NCI-H1694 (cell line): ENCODE measurements at places on chromosomes 3 and 15.

- no peak for DNase-seq
Measured at GRCh38 chr15:47404877-47405276, 312.4 kb upstream of the SEMA6D start.

DNA sequence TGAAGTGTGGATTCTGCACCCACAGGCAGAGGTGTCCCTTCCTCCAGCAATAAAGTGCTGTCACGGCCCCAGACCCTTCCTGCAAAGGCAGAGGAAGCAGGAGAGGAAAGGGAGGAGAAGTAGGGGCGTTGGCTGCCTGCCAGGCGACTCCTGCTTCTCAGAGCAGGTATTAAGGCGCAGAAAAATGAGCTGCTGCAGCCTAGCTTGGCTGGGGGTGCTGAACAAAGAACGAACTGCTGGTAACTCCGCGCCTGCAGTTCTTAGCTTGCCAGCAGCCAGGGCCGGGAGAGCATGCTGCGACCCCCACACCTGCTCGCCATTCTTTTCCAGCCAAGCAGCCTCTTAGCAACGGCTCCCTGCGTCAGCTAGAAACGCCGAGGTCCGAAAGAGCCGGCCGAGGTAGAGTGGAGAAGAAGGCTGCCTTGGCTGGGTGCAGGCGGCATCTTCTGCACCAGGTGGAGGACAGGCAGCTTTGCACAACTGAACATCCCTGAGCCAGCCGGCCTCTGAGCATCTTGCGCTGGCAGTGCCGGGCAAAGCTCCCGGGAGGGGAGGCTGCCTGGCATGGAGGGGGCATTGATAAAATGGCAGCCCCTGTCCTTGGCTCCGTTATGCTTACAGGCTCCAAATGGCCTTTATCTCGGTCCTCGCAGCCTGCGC is 296.0 kb downstream of the MEX3B start:
- DNase-seq, result peak; percentile 45

GRCh38 chr3:109384164-109384563 is 46.8 kb upstream of the DPPA4 start:
- no peak for DNase-seq

DNA sequence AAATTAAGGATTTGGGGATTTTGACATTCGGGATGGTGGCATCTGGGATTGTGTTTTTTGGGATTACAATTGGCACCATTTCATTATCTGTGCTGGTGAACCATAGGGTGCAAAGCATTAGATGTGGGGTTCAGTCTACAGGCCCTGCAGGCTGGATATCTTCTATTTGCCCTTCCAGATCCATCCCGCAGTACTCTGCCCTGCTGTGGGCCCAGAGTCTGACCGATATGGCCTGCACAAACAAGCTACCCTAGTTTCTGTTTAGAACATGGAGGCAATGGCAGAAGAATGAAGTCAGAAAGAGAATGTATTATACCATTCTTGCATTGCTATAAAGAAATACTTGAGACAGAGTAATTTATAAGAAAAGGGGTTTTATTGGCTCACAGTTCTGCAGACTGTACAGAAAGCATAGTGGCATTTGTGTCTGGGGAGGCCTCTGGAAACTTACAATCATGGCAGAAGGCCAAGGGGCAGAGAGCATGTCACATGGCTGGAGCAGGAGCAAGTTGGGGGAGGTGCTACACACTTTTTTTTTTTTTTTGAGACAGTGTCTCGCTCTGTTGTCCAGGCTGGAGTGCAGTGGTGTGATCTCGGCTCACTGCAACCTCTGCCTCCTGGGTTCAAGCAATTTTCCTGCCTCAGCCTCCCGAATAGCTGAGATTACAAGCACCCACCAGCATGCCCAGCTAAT is 93.7 kb downstream of the NCEH1 start:
- DNase-seq, result no peak

DNA sequence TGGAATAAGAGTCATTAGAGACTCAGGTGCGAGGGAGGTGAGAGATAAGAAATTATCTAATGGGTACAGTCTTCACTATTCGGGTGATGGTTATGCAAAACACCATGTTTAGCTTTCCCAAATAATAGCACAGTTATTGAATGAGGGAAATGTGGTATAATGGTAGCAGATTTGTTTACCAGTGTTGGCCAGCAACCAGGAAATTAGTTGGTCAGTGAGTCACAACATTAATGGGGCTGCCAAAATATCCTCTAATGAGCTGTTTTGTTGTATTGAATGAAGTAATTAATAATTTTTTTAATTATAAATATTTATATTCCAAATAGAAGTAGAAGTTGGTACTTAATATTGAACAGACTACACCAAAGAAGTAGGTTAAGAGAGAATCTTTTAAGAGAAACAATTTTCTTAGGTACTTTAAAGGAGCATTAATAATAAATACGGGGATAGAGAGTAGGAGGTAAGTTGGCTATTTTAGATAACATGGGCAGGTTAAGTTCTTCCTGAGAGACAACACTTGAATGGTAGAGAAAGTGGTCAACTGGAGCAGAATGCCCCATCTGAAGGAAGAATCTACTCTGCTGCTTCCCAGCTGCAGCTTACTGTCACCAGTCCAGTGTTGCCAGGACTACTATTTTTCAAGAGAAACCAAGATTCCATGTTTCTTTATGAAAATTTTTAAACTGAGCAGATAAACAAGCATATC is 218.8 kb downstream of the UBE2E2 start:
- DNase-seq, result no peak

DNA sequence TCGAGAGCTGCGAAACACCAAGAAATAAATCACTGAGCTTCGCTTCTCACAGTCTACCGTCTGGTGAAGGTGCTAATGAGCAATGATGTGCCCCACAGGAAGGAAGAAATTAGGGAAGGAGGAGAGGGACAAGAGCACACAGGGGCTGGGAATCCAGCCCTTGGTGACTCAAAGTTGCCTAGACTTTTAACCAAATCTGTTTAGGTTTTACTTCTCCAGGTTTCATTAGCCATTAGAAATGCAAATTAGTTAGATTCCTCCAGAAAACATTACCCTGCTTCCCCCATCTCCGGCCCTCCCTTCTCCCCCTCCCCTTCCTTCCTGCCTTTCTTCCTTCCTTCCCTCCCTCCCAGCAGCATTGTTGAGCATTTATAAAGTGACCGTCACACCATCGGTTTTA is 59.3 kb upstream of the UBE2E1 start:
- no peak for DNase-seq

DNA sequence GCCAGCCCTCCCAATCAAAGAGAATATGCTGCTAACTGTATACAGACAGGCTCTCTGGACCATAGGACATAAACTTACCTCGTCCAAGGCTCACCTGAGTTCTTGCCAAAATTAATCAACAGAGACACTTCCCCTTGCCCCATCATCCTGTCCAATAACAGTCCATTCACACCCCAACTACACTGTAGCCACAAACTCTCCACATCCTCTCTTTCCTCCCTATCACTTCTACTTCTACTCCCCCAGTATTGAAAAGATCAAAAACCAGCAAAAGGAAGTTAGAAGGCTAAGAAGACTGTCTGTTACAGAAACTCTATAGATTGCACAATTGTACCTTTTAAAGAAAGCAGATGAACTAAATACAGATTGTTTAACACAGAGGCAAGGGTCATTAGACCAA is 133.5 kb upstream of the STT3B start:
- DNase-seq, result no peak

DNA sequence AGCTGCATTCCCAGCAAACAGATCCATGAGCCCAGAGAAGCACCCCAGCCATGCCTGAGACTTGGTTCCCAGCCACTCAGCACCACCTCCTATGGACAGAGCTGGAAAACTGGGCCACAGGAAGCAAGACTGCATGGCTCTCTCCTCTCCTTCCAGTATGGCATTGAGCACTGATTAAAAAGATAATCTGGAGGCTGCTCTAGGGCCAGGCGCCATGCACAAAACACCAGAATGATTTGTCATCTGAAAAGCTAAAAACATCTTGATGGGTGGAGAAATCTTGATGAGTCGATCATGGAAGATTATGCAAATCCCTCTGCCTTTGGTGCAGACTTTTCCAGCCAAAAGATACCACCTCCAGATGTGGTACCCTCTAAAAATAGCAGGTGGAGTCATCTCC is 62.7 kb upstream of the MRPS22 start:
- DNase-seq, result no peak

DNA sequence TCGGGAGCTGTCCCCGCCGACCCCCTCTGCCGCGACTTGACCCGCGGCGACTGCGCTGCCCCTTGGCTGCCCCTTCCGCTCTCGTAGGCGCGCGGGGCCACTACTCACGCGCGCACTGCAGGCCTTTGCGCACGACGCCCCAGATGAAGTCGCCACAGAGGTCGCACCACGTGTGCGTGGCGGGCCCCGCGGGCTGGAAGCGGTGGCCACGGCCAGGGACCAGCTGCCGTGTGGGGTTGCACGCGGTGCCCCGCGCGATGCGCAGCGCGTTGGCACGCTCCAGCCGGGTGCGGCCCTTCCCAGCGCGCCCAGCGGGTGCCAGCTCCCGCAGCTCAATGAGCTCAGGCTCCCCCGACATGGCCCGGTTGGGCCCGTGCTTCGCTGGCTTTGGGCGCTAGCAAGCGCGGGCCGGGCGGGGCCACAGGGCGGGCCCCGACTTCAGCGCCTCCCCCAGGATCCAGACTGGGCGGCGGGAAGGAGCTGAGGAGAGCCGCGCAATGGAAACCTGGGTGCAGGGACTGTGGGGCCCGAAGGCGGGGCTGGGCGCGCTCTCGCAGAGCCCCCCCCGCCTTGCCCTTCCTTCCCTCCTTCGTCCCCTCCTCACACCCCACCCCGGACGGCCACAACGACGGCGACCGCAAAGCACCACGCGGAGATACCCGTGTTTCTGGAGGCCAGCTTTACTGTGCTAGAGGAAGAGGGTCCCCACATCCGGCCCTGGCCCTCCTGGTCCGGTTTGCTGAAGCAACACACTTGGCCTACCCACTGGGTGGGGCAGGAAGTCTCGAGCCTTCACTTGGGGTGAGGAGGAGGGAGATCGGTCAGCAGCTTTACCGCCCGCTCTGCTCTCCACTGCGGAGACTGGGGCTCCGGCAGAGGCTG is at the start of gene RASSF1:
RASSF1 (minus strand) TSS at position 389 of the 882 bp plus-strand sequence; CDS start at position 358, 31 bp downstream.
- no peak for DNase-seq

- DNase-seq, result no peak
Measured at GRCh38 chr3:134765468-134765867, 29.6 kb upstream of the EPHB1 start.

DNA sequence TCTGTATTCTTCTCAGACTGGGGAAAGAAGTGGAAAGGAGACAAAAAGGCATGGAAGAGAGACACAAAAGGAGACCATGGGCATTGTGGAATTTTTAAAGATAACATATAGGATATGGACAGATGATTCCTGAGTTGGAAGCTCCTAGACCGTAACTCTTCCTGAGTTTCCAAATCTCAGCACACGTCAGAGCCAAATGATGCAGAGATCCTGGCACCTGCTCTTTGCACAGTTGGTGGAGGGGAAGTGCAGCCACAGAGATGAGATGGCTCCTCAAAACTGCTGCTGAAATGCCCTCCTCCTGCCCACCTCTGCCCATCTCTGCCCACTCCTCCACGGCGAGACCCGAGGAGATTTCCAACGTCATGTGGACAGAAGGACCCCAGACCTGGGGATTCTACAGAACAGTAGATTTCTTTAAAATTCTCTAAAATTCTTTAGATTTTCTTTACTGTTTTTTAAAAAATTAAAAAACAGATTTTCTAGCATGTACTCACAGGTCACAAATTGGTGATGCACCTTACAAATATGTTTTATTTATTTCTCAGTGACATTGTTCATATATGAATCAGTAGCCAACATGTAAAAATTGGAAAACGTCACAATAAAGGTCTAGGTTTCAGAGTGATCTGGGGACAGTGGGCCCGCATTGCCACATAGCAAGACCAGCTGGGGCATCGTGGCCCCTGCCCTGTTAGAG is 8.1 kb downstream of the CPN2 start:
- DNase-seq, result no peak

- DNase-seq, result no peak
Measured at GRCh38 chr15:61613729-61614128, 384.6 kb upstream of the RORA start.
